Putamen (tissue), 1 donor: ENCODE measurements at places on chromosomes 16 and 17.

DNA sequence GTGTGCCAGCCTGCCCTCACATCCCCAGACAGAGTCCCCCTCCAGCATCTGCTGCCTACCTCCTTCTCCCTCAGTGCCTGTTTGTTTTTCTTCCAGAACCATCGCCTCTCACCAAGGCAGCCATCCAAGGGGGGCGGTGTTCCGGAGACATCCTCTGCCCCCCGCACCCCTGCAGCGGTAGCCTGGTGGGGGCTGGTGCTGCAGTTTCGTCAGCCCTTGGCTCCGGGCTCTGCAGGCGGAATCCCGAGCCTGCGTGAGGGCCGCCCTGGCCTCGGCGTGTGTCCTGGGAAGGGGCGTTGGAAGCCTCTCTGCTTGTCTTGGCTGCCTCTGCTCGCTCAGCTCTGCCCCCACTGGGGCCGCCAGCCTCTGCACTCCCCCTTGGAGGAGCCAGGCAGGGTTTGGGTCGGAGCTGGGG, 126.0 kb upstream of the CIBAR2 start:
- no peak for DNase-seq

GRCh38 chr16:68179855-68180254, 56.1 kb downstream of the ESRP2 start:
- no peak for DNase-seq

GRCh38 chr16:72073560-72074230, 10.7 kb downstream of the HPR start:
- DNase-seq, result peak; percentile 70

DNA sequence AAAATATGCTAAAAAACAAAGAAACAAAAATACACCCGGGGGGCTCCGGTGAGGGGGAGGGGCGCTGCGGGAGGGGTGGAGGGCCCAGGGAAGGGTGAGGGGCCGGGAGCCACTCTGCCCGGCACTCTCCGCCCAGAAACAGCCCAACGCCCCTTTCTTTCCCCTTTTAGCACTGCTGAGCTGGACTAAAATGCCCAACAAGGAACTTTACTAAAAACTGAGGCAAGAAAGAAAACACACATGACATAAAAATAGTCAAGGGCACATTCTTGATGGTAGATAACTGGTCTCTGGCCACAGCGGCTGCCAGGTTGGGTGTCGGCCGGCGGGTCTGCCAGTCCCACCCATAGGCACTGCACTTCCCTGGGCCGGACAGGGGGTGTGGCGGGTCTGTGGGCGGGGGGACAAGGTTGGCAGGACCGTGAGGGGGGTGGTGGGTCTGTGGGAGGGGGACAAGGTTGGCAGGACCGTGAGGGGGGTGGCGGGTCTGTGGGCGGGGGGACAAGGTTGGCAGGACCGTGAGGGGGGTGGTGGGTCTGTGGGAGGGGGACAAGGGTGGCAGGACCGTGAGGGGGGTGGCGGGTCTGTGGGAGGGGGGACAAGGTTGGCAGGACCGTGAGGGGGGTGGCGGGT, 20.9 kb downstream of the METRNL start:
- no peak for DNase-seq

GRCh38 chr17:51455931-51456330, 195.6 kb downstream of the UTP18 start:
- DNase-seq, result no peak

- no peak for DNase-seq
These were observed 169.2 kb downstream of the LAT start for GRCh38 chr16:29154088-29154487.

DNA sequence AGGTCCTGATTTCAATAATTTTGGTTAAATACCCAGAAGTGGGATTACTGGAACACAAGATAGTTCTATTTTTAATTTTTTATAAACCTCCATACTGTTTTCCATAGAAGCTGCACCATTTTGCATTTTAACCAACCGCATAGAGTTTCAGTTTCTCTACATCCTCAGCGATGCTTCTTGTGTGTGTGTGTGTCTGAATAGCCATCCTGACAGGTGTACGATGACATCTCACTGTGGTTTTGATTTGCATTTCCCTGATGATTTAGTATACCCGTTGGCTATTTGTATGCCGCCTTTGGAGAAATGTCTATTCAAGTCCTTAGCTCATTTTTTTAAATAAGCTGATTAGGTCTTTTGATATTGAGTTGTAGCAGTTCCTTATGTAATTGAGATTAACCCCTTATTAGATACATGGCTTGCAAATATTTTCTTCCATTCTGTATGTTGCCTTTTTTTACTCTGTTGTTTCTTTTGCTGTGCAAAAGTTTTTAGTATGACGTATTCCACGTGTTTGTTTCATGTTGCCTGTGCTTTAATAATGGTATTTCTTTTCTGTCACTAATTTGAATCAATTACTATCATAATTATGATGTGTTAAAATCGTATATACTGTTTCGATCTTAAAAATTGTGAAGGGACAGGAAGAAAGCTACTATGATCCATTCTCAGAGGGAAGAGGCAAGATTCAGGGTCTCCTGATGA, 227.2 kb upstream of the MON1B start:
- DNase-seq, result no peak

DNA sequence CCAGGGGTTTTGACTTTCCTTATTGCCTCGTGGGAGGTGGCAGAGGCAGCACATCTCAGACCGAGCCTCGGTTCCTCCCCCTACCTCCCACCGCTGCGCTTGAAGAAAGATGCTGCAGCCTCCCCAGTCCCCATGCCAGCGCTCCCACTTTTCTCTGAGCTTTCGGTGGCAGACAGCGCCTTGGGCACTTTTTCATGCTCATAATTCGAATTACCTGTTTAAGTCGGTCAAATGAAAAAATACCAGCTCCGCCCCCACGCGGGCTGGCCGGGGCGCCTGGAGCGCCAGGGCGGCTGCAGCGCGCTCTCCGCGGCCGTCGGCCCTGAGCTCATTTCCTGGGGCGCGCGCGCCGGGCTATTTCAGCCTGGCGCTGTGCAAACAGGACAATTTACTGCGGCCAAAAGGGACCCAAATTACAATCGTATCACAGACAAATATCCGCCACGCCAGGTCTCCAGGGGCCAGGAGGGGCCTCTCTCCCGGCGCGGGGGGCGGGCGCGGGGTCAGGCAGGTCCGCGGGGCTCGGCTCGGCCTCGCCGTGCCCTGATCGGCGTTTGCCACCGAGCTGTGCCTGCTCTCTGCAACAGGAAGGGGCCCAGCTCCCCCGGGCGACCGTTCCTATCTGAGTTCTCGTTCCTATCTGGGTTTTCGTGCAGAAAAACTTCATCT, 45.0 kb downstream of the SOST start:
- peak; percentile 28 for DNase-seq

GRCh38 chr16:87172632-87173031, 144.6 kb downstream of the C16orf95 start:
- no peak for DNase-seq

GRCh38 chr17:58329035-58329809, 627 bp upstream of the TSPOAP1 start:
- DNase-seq, result no peak

- no peak for DNase-seq
These were observed 38.3 kb downstream of the CDK5R1 start for GRCh38 chr17:32525122-32525521.

- no peak for DNase-seq
These were observed 259.0 kb downstream of the XYLT1 start for GRCh38 chr16:17211797-17212196.

DNA sequence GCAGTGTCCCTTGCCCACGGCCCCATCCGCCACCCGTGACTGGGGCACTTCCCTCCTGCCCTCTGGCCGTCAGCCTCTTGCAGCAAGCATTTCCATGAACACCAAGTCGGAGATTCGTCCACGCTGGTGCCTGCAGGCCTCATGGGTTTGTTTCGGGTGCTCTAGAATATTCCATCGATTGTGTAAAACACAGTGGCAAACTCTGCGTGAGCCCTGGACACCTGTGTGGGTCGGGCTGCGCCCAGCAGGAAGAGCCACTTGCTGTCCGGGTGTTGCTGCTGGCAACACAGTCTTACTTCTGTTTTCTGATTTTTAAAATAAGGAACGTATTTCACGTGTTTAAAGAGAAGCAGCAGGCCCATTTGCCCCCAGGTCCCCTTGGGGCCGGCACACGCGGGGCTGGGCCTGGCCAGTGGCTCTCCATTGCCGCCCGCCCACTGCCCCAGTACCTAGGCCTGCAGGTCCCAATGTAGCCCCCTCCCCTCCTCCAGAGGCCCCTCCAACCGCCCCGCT, 10.0 kb downstream of the CYBC1 start:
- no peak for DNase-seq

- no peak for DNase-seq
These were observed 79.0 kb downstream of the NFAT5 start for GRCh38 chr16:69644790-69645189.

- DNase-seq, result no peak
These were observed 15.9 kb upstream of the DOK4 start for GRCh38 chr16:57502048-57502775.

DNA sequence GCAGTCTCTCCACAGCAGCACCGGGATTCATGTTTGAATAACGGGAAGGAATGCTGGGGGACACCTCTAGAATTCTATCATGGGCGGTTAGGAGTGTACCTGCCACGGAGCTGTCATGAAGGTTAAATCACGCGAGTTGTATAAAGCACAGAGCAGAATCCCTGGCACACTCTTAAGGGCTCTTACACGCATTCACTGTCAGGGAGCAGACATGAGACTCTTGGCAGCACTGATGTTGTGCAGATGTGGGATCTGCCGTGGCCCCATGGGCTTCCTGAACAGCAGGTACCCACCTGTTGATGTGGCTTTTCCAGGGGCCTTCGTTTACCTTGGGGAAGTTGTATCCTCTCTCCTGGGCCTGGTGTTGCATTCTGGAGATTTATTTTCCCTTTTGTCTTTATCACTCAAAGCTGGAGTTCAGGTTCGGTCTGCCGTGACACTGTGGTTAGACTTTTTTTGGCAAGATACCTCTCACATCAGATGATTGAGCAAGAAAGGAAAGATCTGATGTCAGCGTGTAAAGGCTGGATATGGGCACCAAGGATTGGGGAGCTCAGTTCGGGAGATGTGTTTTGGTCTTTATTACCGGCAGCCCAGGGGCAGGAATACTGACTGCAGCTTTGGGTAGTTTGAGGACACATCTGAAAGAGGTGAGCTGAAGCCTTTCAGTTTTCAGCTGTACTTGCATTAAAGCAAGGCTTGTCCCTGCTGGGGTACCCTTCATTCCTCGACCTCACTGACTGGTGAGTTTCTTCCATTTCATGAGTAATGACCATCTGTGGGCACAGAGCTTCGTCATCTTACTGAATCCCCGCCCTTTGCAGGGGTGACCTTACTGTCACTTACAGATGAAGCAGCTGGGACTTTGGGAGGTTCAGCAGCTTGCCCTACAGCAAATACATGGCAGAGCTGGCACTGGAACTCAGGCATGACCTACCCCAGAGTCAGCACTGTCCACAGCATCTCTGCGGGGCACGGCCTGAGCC, 19.3 kb downstream of the KNOP1 start:
- no peak for DNase-seq

- DNase-seq, result no peak
These were observed 30.2 kb upstream of the ST6GALNAC1 start for GRCh38 chr17:76673729-76674128.

- DNase-seq, result peak; percentile 75
These were observed 563.9 kb downstream of the TOX3 start for GRCh38 chr16:51982715-51983680.

DNA sequence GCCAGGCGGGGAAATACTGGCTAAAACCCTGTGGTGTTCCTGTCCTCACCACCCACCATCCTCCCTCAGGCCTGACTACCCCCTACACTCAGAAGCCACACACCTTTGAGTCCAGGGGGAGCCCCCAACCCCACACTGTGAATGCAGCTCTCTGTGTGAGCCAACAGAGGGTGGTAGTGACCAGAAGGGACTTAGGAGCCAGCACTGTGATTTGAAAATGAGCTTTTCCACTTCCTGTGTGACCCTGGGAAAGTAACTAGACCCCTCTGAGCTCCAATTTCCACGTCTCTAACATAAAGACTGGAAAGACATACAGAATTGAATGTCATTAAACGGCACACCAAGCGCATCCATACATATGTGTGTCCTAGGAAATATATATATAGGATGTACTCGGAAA, 58.7 kb downstream of the SDK2 start:
- DNase-seq, result no peak

DNA sequence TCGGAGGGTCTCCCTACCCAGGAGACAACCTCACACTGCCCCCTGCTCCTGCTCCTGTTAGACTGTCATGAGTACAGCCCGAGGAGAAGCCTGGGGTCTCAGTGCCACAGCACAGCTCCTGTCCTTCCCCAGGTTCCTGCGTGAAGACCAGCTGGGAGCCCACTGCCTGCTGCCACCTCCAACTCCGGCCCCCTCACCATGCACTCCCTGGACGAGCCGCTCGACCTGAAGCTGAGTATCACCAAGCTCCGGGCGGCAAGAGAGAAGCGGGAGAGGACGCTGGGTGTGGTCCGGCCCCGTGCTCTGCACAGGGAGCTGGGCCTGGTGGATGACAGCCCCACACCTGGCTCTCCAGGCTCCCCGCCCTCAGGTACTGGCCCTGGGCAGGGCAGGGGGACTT, 16.2 kb downstream of the GLIS2 start:
- no peak for DNase-seq

- no peak for DNase-seq
These were observed 160.9 kb downstream of the SPECC1 start for GRCh38 chr17:20170085-20170484.

- DNase-seq, result peak; percentile 45
These were observed 727 bp upstream of the MBTPS1 start for GRCh38 chr16:84117494-84117843.

- no peak for DNase-seq
These were observed 113.2 kb upstream of the SDK2 start for GRCh38 chr17:73757420-73757819.

- no peak for DNase-seq
These were observed 1643.5 kb downstream of the TP53TG3F start for GRCh38 chr16:35102780-35103403.

DNA sequence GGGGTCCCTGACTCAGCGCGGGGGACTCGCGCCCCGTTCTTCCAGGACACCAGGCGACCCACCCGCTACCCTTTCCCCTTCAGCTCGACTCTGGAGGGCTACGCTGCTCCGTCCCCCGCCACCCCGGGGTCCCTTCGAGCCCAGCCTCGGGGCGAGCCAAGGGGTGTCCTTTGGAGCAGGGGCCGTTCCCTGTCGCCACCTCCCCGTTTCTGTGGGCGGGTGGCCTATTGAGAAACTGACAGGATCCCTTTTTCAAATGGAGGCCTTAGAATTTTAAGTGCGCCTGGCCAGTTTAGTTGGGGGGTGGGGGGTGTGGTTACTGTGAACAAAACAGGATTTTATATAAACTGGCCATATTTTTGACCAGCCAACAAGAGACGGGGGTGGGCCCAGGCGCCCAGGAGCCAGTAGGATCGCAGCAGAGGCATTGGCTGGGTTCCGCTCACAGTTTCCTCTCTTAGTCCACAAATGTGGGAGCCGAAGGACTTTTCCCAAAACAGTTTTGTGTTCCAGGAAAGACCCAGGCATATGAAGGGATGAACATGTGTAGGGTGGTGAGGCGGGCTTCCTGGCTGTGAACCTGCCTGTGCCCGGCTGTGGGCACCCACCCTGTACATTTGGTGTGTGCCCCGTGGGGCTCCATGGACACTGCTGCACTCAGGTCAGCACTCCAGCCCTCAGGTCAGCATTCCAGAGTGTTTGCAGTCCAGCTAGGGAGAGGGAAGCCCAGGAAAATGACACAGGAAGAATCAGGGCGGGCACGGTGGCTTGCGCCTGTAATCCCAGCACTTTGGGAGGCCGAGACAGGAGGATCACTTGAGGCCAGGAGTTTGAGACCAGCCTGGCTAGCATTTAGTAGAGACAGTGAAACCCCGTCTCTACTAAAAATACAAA, 722 bp upstream of the TIMP2 start:
- DNase-seq, result peak; percentile 51

- DNase-seq, result no peak
These were observed 30.0 kb downstream of the MYO18A start for GRCh38 chr17:29150161-29150560.

- no peak for DNase-seq
These were observed 16.1 kb upstream of the SPATA32 start for GRCh38 chr17:45277992-45278391.
